SJSA1 (cell line): ENCODE measurements at places on chromosomes 13 and 19. TPM values are rescaled to one million over a fixed set of nuclear protein-coding genes. Genes with fewer than 3 reads are reported as not detected.

DNA sequence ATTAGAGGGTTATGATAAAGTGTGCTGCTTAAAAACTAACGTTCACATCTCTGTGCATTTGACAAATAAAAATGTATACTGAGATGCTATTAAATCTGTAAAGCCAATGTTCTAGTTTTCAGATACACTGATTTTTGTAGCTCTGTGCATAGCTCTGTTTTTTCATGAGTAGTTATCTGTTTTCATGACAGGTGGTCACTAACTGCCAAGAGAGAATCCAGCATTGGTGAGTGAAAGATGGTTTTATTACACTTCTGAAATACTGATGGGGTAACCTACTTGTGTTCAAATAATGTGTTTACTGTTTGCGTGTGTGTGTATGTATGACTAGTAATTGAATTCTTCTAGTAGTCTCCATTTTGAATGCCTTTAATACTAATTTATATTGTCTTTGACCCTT, 29.0 kb downstream of the URI1 start:
- no peak for DNase-seq

- no peak for DNase-seq
These were observed 819.9 kb downstream of the OLFM4 start for GRCh38 chr13:53848366-53848961.

GRCh38 chr19:2034729-2035589, 16.1 kb downstream of the MKNK2 start:
- DNase-seq: no peak

- peak; percentile 27 for DNase-seq
These were observed 122.1 kb upstream of the SPATA13 start for GRCh38 chr13:24038405-24038804.

GRCh38 chr13:23472189-23472588, 38.7 kb upstream of the SACS start:
- no peak for DNase-seq

DNA sequence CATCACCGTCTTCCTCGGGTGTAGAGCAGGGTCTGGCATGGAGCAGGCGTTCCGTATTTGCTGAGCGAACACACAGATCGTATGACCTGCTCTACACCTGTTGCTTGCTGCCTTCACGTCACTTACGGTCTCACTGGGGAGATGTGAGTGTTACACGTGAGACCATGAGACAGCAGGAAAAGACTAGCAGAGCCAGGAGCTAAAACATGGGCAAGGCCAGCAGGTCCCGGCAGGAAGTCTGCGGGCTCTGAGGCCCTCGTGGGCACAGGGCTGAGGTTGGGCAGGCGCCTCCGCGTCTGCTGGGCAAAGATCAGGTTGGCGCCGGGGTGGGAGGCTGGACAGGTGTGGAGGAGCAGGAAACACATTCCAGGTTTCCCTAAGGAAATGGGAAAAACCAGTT, 19.7 kb upstream of the GTF3A start:
- DNase-seq: no peak

Gene TEX26
- total RNA-seq: not detected in 2 replicates

Gene TLE6
- total RNA-seq: 2.0 and 7.2 TPM in 2 replicates

Gene RNF113B
- total RNA-seq: not detected in 2 replicates

DNA sequence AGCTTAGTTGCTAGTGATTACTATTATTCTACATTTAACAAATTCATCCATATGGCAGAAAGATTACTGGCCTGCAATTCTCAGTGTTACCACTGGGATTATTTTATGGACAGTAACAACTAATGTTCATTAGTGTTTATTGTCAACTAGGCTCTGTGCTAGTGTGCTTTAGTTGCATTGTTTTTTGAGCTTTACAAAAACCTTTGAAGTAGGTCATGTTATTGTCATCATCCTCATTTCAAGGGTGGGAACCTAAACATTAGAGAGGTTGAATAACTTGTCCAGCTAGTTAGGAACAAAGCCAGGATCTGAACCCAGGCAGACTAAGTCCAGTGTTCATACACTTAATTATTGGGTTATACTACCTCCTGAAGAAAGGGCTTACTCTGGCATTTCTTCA, 27.8 kb upstream of the TDRD3 start:
- no peak for DNase-seq

DNA sequence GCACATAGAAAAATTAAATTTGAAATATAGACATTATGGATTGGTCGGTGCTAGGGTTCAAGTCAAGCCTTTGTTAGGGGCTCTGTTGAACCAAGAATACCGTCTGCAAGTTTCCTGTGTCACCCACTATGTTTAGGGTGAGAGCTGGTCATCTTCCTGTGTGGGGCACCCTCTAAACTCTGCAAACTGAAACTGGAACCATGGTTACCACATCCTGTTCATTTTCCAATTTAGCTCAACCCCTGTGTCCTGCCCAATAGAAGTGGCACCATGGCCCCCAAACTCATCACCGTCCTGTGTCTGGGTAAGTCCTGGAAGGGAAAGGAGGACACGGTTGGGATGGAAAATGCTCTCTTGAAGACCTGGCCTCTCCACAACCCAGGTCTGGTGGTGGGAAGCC, 29.9 kb downstream of the LAIR2 start:
- DNase-seq: no peak

Gene CABP5
- total RNA-seq: not detected in 2 replicates

Gene ZNF101
- 4.2 and 11.2 TPM in 2 replicates for total RNA-seq

GRCh38 chr19:39927076-39927475, 7.4 kb downstream of the FCGBP start:
- no peak for DNase-seq

Gene LNX2
- 8.1 and 8.2 TPM in 2 replicates for total RNA-seq

Gene FFAR3
- total RNA-seq: not detected in 2 replicates

Gene PSG3
- not detected in 2 replicates for total RNA-seq

Gene WDR88
- not detected in 2 replicates for total RNA-seq

Gene VPS36
- total RNA-seq: 33.1 and 42.3 TPM in 2 replicates

GRCh38 chr13:30038884-30039283, 188.5 kb upstream of the UBL3 start:
- peak; percentile 55 for DNase-seq
